ENCODE measurements at places on chromosomes 13 and 19.

- no peak for DNase-seq
These were observed 36.7 kb upstream of the UBL3 start for GRCh38 chr13:29887030-29887557.

DNA sequence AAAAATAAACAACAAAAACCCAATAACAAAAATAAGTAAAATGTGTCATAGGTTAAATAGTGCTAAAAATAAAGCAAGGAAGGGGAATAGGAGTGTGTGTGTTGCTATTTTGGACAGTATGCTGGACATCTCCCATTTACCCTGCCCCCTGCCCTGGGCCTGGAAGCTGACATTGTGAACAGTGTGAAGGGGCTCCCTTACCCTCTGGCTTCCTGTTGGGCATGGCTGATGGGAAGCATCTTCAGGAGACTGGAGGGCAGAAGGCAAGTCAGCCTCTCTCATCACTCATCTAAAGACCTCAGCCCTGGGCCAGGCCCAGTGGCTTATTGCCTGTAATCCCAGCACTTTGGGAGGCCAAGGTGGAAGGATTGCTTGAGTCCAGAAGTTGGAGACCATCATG is 26.7 kb downstream of the KCTD15 start:
- DNase-seq: no peak

DNA sequence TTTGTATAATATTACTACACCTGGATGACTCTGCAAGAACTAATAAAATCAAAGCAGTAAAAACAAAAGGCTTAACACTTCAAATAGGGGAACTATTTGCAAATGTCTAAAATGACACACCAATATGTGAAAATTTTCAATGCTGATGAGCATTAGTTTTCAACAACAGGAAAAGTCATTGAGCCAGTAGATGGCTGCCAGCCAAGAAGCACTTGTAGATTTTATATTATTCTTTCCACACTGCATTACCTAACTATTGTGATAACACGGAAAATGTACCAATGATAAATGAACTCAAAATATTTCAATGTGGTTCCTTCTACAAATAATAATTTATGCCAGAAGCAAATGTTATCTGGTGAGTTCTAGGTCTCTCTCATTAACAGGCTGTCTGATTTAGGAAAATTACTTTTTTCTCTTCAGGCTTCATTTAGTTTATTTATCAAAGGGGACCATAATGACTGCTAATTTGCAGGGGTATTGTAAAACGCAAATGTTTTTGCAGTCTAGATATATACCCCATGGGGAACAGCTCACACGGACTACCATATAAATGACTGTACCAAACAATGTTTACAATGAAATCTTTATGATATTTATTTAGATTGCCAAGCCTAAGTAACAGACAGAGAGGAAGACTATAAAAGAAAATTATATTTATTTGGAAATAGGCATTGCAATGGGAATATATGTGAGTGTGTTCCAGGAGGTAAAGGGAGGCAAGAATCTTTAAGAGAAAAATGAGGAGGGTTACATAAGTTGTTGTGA is 407.8 kb downstream of the LIG4 start:
- DNase-seq: no peak

DNA sequence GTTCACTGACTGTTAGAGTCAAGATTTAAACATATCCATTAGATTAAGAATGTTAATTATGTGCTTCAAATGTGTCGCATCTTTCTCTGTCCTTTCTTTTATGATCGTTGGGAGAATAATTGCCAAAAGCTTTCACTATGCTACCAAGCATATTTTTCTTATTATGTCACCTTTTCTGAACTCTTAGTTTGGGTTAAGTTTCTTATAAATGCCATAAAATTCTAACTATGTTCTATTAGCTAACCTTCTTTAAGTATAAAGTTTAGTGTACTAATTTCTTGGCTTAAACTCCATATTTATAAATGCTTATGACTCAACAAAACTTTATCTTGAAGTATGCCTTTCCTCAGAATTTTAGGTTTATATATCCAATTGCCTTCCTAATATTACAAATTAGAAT is 1759.4 kb downstream of the PCDH9 start:
- DNase-seq: no peak

DNA sequence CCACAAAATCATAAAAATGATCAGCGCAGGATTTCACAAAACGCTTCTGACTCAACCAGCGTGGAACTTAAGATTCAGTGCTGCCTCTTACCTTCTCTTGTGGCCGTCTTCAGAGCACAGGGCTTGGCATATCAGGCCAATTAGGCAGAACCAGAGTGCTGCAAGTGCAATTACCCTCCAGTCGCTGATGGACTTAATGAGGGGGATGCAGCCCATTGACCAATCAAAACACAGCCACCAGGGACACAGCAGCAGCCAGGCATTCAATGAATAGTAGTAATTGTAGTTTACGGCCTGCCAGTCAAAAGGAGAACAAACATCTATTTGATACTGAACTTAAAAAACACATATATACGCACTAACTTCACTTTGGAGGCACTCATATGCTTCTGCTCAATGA is 38.2 kb downstream of the TMTC4 start:
- no peak for DNase-seq

DNA sequence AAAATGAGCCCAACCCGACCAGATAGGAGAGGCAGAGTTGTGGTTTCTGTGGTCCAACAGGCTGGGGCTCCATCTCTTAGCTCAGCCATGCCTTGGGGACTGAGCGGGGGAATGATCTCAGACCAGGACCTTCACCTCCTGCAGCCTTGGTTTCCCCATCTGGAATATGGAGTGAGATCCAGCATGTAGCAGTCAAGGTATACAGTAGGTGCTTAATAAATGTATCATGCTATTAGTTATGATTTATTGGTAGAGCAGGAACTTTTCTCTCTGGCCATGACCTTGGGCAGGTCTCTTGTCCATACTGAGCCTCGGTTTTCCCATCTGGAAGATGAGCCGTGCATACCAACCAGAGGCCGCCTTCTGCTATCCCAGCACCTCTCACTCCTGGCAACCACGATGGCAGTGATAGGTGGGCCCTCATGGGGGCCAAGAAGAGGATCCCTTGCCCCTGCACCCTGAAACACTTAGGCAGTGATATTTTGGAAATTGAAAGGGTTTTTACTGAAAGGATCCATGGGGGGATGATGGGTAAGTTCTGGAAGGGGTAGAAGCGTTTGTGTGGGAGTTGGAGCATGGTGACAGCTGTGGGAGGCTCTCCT is 9.1 kb downstream of the TM6SF2 start:
- DNase-seq: no peak

All from non-pigmented ciliary epithelial cell (primary cell).